ENCODE measurements at places on chromosomes 16 and 17.

DNA sequence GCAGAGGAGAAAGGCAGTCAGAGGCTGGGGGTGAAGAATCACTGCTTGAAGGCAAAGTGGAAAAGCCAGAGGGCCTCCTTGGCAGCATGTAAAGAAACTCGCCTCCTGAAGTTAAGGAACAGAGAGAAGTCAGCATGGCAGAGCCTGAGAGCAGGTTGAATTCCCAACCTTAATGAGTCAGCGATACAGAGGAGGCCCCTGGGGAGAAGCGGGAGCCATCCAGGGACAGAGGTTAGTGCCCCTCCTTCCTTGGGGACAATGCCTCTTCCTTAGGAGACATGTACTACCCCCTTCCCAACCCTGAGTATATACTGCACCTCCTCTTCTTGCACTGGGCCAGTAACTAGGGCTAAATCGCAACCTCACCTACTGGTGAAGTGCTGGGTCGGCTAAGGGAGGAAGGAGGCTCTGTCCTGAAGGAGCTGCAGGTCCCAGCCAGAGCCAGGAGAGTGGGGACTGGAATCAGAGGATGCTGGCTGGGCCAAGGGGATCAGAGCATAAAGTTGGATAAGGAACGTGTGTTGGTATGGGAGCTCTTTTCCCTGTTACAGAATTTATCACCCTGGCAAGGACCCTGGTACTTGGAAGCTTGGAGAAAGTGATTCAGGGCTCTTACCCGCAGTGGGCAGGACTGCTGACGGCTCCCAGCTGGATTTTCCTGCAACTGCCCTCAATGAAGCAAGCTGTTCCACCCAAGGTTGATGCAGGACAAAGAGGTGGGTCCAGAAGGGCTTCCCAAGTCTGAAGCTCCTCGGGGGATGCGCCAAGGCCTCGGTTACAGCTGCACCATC lies 5.4 kb upstream of the AANAT start:
- no peak for DNase-seq

DNA sequence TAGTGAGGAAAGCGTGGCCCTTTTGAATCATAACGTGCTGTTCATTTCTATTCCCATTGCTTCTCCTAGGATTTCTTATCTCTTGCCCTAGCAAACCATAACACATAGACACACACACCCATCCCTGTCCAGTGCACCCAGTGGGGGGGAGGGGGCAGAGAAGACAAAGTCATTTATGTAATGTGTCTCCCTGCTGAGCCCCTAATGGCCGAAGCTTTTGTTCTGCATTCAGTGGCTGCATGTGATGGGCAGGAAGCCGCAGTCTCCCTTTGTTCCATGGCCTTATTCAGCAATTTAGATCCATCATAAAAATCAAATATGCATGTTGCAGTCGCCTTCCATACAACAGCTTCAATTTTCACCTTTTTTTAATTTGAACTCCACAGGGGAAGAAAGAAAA lies 325.4 kb downstream of the ZFHX3 start:
- no peak for DNase-seq

DNA sequence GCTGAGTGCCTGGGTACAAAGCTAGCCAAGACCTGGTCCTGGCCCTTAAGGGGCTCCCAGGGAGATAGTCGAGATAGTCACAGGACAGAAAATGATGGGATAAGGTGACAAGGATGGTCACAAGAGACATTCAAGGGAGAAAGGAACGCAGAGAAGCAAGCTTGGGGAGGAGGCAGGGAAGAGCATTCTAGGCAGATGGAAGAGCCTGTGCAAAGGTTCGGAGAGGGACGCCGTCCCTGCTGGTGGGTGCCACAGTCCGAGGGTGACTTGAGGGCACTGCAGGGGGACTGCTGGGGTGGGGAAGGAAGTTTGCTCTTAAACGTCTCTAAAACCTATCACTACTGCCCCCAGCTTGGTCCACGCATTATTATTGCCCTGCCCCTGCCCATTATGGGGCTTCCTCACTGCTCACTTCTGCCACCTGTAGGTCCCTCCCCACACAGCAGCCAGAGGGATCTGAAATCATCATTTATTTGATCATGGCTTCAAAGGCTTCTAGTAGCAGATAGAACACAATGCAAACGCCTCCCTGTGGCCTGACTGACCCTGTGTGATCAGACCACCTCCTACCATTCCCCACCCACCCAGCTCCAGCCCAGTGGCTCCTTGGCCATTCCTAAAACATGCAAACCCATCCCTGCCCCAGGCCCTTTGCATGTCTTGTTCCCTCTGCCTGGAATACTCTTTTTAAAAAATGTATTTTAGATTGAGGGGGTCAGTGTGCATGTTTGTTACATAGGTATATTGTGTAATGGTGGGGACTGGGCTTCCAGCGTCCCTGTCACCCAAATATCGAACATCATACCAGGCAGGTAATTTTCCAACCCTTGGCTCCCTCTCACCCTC lies 60.3 kb downstream of the RMI2 start:
- DNase-seq, result peak; percentile 14

DNA sequence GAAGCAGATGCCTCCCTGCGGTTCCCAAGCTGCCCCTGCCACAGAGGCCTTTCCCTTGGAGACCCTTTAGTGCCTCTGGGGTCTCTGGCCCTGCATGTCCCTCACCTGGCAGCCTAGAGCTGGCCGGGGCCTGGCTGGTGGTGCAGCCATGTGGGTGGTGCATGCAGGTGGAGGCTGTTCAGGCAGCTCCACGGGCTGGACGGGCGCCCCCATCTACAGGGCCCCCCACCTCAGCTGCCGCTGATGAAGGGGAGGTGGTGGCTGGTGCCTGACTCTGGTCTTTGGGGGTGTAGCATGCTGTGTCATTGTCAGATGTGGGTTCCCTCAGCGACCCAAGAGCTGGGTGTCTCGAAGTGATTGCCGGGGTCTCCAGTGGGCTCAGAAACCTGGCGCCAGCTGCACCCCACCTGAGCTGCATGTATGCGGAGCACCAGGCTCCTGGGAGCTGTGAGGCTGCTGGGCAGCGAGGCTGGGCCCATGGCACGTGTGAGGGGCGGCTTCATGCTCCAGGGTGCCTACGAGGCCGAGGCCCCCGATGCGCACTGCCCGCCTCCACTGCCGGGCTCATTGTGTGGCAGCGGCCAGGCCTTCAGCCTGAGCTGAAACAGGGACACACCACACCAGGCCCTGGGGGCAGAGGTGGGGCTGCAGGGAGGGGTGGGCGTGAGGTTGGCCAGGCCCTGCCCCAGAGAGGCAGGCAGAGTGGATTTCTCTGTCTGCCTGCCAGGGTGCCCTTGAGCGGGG lies 57.0 kb downstream of the BAIAP2 start:
- DNase-seq, result no peak

DNA sequence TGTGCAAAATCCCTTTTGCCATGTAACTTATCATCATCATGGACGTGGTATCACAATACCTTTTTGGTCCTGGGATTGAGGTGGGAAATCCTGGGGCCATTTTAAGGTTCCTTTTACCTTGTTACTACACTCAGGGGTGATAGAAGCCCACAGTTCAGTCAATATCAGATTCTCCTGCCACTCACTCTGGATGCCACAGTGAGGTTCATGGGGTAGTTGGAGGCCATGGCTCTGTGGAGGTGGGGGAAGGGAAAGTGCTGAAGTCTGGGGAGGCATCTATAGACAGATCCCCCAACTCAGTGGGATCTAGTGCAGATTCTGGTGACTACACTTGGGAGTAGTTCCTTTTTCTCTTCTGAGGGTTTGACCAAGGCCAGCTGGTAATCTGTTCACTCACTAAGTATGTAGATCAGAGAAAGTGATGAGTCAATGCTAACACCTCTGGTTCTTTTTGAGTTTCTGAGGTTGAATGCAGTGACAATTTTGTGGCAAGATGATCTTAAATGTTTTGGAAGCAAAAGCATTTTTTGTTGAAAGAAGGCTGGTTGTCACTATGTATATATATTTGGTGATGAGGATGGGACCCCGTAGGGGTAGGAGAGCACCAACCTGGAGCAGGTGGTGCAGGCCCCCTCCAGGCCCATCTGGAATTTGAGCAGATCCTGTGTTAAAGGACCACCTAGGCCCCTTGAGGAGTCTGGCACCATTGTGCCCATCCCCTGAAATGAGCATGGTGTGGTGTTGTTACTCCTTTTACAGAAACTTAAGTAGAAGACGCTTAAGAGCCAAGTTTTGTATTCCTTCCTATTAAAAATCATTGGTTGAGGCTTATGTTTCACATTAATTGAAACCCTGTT lies 18.8 kb upstream of the IRF8 start:
- no peak for DNase-seq

DNA sequence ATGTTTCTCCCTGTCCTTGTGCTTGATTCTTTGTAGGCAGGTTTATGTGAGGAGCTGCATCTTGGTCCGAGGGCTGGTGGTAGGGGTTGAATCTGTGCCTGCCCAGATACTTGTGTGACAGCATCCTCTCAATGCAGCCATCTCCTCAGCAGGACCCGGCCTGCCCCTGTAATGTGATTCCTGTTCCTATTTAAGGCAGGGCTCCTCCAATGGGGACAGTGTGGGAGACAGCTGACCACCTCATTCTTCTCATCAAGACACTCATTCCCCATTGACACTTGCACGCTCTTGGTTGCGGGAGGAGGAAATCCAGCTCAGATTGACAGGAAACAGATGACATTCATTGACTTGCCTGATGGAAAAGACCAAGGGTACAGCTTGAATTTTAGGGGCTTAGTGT lies 384.5 kb downstream of the CPPED1 start:
- DNase-seq, result no peak

DNA sequence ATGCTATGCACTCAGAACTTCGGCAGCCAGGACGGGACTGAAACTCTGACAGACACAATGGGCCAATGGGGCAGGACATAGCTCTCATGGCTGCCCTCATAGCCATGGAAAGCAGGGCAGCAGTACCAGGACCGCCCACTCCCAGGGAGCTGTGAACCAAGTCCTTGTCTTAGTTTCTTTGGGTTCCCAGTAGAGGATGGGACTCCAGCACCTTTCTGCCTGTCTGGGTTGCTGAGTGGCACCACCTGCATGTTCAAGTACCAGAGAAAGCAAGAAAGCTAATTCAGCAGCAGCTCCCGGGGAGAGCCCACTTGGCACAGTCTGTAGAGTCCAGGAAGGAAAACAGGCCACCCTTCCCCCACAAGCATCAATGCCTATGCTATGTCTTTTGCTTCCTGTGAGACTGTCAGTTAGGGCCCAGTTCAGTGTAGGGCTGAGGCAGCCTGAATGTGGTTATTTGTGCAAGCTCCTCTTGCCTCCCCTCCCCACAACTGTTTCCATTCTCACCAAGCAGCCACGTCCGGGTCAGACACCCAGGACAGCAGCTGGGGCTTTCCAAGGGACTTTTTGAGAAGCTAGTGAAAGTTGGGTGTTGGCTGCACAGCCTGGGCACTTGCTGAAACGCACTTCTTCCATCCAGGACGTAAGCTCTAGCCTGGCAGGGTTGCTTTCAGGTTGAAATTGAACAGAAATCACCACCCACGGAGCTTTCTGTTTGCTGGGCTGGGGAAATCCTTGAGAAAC lies 7.8 kb downstream of the SUPT4H1 start:
- DNase-seq, result peak; percentile 89

GRCh38 chr17:35084987-35085386 lies 21.5 kb upstream of the RFFL start:
- no peak for DNase-seq

GRCh38 chr16:31451681-31452351 lies 7.5 kb upstream of the ARMC5 start:
- DNase-seq, result no peak

- peak; percentile 50 for DNase-seq
Measured at GRCh38 chr17:74852237-74853047, 7.2 kb downstream of the GRIN2C start.

GRCh38 chr16:21566891-21567414 lies 32.4 kb upstream of the METTL9 start:
- DNase-seq, result no peak

GRCh38 chr17:20010099-20010863 lies 1.1 kb downstream of the SPECC1 start:
- DNase-seq, result no peak

GRCh38 chr16:66299349-66299748 lies 67.1 kb upstream of the CDH5 start:
- no peak for DNase-seq

- no peak for DNase-seq
Measured at GRCh38 chr16:88491001-88491559, 38.0 kb downstream of the ZFPM1 start.

DNA sequence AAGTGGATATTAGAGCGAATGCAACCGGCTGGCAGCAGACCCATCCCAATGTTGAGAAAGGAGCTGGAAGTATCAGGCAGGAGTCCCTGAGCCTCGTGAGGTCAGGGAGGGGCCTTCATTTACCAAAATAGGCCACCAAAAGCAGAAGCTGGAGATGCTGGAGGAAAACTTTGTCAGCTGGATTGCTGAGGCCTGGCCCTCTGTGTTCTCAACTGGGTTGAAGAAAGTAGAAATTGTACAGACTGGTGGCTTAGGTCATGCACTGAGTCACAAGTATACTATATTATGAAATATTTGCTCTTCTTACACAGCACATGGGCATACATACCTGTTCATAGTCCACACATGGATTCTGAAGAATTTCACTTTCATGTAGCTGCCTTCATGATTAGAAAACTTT lies 23.2 kb upstream of the TEKT3 start:
- DNase-seq, result no peak

DNA sequence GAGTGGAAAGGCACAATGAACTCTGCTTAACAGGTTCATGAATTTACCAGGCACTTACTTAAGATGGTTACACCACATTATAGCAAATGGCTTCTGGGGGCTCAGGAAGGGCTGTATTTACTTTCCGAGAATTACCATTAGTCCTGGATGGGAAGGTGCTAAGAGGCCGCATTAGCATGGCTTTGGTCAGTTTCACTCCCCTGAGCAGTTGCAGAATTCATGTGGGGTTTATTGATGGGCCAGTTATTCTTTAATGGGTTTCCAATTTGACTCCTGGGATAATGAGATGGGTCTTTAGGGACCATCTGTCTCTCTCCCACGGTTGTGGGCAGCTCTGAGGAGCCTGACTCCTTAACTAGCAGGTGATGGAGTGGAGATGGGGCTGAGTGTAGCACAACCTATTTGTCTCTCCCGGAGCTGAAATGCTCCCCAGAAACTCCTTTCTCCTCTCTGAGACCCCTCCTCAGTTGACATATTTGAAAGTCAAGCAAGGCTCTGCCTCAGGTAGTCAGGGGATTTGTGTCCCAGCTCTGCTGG lies 652.5 kb downstream of the HS3ST4 start:
- no peak for DNase-seq

- DNase-seq, result no peak
Measured at GRCh38 chr17:1644493-1645206, 882 bp downstream of the SCARF1 start.

DNA sequence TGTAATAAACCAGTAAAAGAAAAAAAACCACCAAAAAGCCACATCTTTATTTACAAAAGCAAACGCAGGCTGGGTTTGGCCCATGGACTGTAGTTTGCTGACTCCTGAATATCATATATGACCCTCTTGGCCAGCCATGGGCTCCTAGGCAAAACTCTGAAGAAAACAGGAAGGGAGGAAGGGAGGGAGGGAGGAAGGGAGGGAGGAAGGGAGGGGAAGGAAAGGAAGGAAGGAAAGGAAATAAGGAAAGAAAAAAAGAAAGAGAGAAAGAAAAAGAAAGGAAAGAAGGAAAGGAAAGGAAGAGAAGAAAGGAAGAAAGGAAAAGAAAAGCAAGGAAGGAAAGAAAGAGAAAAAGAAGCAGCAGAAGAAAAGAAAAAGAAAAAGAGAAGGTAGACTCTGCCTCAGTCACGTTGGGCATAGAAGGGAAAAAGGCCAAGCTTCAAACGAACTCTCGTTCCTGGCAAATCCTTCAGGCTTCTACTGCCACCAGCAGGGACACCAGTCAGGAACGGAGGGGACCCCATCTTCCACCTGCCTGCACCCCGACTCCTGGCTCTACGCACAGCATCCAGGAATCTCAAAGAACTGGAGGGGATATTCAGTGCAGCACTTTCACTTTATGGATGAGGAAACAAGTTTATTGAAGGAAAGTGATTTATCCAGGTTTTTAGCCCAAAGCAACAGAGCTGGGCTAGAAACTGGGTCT lies 22.1 kb downstream of the CDC42EP4 start:
- no peak for DNase-seq

All from effector memory CD4-positive, alpha-beta T cell (primary cell).